ENCODE measurements at places on chromosomes 13 and 19. TPM values are rescaled to one million over a fixed set of nuclear protein-coding genes. Genes with fewer than 3 reads are reported as not detected.

Gene CEACAM16
- not detected for total RNA-seq

Gene KLHL1
- total RNA-seq = not detected

DNA sequence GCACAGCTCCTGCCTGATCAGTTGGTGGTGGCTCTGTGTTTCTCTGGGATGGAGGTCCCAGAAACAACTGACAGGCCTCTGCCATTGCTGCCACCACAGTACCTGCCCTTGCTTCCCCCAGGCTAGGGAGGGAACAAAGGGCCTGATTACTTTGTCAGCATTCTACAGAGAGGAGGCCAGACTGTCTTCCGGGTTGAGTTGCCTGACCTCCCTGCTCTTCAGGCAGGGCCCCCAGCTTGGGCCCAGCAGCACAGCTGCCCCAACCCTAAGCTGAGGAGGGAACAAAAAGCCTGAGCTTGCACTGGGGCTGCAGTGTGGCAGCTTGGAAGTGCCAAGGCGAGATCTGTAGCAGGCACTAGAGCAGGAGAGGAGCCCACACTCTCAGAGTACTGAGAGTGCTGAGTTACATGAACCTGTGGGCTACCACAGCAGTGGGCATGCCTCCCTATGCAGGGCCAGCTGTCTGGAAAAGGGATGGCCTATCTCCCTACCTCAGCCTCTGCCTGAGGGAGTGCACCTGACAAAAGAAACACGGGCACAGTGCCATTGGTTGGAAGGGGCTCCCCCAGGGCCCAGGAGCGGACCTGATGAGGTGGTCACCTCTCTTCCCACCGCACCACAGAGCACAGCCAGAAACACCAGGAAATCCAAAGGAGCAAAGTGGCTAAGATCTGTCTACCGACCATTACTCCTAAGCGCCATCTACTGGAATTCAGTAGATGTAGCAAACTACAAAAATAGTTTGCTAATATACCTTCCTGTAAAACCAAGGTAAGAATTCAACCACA, 24.4 kb downstream of the SLC25A15 start:
- no peak for DNase-seq

DNA sequence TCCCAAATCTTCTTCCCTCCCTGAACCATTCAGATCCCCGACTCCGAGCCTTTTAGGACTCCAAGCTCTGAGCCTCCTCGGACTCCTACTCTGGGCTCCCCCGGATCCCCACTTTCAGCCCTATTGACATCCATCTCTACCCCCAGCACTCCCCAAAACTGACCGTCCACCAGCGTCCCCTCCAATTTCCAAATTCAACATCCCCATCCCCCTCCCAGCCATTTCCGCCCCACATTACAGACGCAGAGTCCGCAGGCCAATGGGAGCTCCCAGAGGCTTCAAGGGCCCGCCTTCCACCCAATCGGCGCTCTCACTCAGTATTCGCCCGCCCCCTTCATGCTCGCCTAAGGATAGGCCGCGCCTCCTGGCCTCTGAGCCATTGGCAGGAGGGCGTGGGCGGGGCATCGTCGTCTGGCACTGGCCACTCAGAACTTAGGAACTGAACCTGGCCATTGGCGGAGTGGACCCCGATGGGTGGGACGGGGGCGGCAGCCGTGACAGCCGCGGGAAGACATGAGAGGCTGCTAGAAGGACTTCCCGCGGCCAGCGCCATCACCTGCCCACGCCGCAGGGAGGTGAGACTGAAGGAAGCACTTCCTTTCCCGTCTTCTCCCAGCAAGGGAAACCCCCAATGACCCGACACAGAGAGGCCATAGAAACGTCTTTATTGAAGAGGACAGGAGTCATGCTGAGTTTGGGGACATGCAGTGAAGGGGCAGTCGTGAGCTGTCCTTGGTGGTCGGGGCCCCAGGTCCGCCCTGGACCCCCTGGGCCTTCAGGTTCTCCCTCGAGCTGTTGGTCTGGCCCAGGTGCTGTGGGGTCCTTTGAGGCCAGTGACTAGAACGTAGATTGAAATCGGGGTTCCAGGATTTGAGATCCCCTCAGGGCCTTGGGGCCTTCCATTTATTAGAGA, at the start of gene ALKBH6:
TSS of gene ALKBH6 (minus strand) at position 202 of the 913 bp plus-strand sequence. CDS start 816 bp downstream, outside the sequence.
- DNase-seq = peak; percentile 99

- DNase-seq = no peak
Measured at GRCh38 chr13:62512194-62513141, 1096.8 kb upstream of the PCDH20 start.

- DNase-seq = no peak
Measured at GRCh38 chr19:1665565-1666047, 13.2 kb upstream of the TCF3 start.

GRCh38 chr13:27774169-27774568, 18.1 kb upstream of the GSX1 start:
- DNase-seq = no peak
